Right atrium auricular region (tissue), 2 donors: ENCODE measurements at places on chromosomes 6 and 20. TPM values are rescaled to one million over a fixed set of nuclear protein-coding genes. Genes with fewer than 3 reads are reported as not detected.

The PSMB9 gene
- 17.6 TPM for total RNA-seq

The SLPI gene
- 57.3 TPM for total RNA-seq

The TAGAP gene
- 2.0 TPM for total RNA-seq

The XKR7 gene
- total RNA-seq, result not detected

The RIPOR3 gene
- 2.9 TPM for total RNA-seq

The MUC22 gene
- total RNA-seq, result not detected

The CDH26 gene
- total RNA-seq, result 0.43 TPM
